ENCODE measurements at places on chromosomes 12 and 14.

DNA sequence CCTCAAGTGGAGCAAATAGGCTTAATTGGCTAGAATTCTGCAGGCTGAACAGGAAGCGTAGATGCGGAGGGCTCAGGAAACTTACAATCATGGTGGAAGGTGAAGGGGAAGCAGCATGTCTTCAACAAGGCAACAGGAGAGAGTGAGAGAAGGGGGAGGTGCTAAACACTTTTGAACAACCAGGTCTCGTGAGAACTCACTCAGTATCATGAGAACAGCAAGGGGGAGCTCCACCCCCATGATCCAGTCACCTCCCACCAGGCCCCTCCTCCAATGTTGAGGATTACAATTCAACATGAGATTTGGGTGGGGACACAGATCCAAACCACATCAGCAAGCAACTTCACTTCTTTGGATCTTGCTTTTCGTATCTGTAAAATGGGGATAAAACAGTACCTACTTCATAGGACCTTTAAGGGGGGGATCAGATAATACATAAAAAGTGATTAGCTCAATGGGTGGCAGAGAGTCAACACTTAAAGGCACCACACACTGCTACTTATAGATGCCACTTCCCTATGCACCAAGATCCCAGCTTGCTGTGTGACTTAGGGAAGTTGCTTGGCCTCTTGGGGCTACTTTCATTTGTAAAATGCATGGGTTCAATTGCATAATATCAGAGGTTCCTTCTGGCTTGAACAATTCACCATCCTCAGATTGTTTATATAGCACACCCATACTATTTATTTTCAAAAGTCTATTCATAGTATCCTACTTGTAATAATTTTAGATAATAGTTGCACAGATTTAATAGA is 184.8 kb upstream of the RPH3A start:
- DNase-seq = no peak

DNA sequence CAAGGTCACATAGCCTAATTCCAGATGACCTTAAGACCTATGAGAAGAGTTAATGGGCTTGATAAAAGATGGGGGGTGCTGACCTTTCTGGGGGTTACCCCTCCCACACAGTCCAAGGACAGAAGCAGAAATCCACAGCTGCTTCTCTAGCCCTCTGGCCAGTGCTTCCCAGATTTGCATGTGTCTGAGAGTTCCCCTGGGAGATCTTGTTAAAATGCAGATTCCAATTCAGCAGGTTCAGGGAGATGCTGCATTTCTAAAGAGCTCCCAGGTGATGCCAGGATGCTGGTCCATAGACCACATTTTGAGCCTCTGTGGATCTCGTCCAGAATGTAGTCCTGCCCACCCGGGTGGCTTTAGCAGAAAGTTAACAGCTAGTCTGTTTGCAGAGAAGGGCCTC is 82.1 kb downstream of the WSCD2 start:
- no peak for DNase-seq

GRCh38 chr14:100767788-100768536 is 41.3 kb downstream of the DLK1 start:
- DNase-seq = no peak

DNA sequence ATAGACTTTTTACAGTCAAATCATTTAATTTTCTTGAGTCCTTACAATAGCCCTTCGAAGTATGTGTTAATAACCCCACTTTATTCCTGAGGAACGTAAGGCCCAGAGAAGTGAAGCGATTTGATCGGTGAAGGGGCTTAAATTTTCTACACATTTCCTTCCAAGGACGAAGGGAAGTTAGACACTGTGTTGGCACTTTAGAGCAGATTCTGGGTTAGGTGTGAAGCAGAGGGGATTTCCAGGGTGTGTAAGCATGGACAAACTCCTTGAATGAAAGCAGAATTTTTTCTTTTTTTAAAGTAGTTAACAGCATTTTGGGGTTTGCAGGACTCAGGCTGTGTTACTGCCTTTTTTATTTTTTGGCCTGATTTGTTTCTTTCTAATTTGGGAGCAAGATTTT is 38.9 kb downstream of the PRORP start:
- DNase-seq = no peak

- DNase-seq = no peak
Observed at GRCh38 chr14:25108959-25109358, 59.0 kb upstream of the STXBP6 start.

DNA sequence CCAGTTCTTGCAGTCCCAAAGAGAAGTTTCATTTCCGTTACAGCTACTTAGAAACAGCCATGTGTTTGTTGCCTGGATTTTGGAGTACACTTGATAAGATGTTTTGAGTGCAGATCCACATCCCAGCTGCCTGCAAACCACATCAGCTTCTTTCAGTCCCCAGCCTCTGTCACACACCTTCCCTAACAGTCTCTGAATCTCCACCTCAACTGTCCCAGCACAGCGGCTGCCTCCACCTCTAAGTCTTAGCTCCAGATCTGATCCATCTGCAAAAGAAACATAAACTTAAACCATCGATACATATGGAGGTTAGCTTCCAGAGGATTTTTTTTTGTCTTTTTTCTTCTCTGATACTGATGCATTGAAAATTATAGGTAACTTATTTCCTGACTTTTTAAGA is 8.4 kb downstream of the CD163 start:
- no peak for DNase-seq

- no peak for DNase-seq
Observed at GRCh38 chr14:101062601-101063000, 159.1 kb upstream of the RTL1 start.

GRCh38 chr12:44433659-44434058 is 442.5 kb downstream of the NELL2 start:
- DNase-seq = no peak

- DNase-seq = peak; percentile 85
Observed at GRCh38 chr14:68283378-68284123, 464.0 kb downstream of the RAD51B start.

GRCh38 chr12:27592548-27592947 is 68.5 kb downstream of the PPFIBP1 start:
- DNase-seq = peak; percentile 17

DNA sequence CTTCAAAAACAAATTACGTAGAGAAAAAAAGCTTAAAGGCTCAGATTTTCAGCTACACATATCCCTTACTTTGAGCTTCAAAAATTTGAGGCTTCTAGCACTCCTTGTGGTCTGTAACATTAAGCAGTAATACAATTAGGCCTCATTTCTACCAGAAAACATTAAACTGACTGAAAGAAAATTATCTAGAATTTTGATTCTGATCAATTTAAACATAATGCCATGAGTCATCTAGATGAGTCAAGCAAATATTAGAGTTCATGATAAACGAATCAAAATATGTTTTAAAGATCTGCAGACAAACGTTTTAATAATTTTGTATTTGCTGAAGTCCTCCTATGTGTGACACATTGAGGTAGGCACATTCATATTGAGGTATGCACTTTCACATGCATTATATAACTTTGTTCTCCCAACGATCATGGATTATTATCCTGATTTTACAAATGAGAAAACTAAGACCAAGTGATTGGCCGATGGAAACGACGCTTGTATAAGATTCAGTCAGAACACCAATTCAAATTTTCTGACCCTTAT is 4.3 kb downstream of the OSBPL8 start:
- DNase-seq = no peak

DNA sequence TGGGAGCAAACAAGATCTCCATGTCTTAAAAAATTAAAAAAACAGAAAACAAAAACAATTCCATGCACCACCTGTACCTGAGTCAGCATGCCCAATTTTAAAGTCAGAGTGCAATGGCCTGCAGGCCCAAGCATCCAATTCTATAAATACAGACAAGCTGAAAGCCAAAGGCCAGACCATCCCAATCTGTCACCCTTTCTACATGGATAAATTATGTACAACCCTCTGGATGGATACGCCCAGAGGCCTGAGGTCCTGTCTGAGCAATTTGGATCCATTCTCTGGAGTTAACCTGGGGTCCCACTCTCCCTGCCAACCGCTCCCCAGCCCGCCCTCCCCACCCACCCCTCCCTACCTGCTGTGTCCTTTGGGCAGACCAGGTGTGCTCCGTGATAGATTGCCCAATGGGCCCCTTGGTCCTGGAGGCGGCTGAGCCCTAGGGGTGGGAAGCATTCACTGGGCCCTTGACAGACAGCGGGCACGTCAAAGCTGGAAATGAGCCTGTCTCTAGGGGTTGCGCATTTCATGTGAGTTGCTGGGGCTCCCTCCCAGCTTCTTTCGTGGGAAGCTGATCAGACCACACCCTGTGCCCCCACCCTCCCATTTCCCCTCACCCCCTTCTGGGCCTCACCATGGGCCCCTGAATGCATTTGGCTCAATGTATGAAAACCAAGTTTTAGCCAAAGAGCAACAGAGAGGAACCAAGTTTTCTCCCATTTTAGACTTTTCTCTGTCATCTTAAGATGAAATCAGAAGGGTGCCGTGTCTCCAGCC is 171.3 kb downstream of the BCL11B start:
- no peak for DNase-seq

- DNase-seq = no peak
Observed at GRCh38 chr12:45298047-45298446, 82.2 kb downstream of the ANO6 start.
